Lung (tissue), 17 donors: ENCODE measurements at places on chromosomes 13 and 19. TPM values are rescaled to one million over a fixed set of nuclear protein-coding genes. Genes with fewer than 3 reads are reported as not detected.

DNA sequence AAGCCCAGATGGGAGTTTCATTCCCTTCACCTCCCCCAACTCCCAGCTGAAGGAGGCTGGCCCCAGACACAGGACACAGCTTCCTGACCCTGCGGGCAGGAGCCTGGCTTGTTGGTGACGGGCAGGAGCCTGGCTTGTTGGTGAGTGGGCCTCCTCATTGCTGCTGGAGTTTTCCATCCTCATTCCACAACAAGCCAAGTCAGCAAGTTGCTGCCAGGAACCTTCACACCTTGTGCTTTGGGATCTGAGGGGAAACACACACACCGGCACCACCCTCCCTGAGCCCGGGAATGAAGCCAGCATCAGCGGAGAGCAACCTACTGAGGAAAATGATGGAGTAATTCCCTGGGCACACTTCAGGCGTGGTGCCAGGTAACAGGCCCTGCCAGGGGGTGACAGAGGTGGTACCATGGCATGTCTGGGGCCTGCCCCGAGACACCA, 74.9 kb downstream of the ALOX5AP start:
- H3K27ac ChIP-seq: no peak overlapping the region
- no peak overlapping the region for H3K4me3 ChIP-seq
- no peaks in the 10 kb centered on the region for H3K36me3 ChIP-seq
- H3K27me3 ChIP-seq: no peaks in the 10 kb centered on the region
- DNase-seq: no peak

DNA sequence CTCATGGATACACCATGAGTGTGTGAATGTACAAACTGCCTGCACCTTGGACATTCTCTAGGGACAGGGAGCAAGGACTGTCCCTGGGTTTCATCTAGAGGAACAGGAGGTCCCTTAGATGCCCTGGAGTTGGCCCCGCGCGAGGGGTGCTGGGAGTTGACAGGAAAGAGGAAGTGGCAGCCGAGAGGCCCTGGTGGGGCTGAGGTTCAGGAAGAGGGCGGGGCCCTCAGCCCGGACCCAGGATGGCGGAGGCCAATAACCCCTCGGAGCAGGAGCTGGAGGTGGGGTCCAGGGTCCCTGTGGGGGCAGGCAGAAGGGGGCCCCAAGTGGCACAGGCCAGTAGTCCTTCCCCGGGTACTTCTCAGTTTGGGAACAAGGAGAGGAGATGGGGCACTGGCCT, 6.9 kb downstream of the PKN1 start:
- peaks cover 2% of the 10 kb centered on the region for H3K4me1 ChIP-seq
- peak overlapping the region; percentile 32 for H3K4me3 ChIP-seq
- H3K27me3 ChIP-seq: no peaks in the 10 kb centered on the region
- peak; percentile 44 for DNase-seq
- H3K36me3 ChIP-seq: peaks cover 22% of the 10 kb centered on the region

The PLEKHA4 gene
- total RNA-seq: 57.7 TPM

The C2CD4C gene
- total RNA-seq: 0.88 TPM
